Cerebellar nuclear complex (tissue), 1 donor: ENCODE measurements at places on chromosomes 3 and 15.

GRCh38 chr3:145058483-145058882, 1086.9 kb downstream of the DIPK2A start:
- no peak for DNase-seq

- DNase-seq: no peak
Measured at GRCh38 chr3:127135241-127136023, 57.5 kb upstream of the PRR23E start.

DNA sequence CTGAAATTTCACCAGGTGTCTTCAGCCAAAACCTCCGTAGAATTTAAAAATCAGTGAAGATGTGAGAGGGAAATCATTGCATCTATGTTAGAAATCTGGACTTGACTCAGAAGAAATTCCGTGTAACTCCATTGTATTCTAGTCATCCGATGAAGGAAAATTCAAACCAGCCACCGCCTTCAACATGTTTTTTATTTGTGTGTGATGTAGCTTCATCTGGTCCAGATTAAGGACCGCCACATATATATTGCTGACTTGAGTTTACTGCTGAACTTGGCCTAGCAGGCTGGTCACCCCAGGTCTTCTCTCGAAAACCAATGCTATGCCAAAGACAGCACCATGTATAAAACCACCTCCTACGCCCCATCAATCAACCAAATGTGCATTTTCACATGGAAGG, 120.9 kb downstream of the FOXP1 start:
- DNase-seq: no peak

- no peak for DNase-seq
Measured at GRCh38 chr3:33318710-33319380, 41.6 kb downstream of the FBXL2 start.

DNA sequence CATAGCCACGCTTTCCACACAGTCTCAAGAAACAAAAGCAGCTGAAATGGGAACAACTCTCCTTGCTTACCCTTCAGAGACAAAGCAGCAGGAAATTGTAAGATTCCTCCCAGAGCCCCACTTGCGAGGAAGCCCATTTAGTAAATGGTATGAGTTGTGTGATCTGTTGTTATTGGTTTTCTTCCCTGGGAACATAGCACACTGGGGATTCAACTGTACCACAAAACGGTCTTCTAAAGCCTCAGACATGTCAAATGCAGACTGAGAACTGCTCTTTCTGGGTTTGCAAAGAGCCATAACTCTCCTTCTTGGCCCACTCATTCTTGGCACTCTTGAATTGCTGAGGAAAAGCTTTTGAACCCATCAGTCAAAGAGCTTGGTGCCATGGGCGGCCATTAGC, 101.0 kb upstream of the COL8A1 start:
- no peak for DNase-seq
